Posterior vena cava (tissue), 2 donors: ENCODE measurements at places on chromosomes 4 and X. TPM values are rescaled to one million over a fixed set of nuclear protein-coding genes. Genes with fewer than 3 reads are reported as not detected.

Gene MAPK10
- 30.5 TPM for total RNA-seq

DNA sequence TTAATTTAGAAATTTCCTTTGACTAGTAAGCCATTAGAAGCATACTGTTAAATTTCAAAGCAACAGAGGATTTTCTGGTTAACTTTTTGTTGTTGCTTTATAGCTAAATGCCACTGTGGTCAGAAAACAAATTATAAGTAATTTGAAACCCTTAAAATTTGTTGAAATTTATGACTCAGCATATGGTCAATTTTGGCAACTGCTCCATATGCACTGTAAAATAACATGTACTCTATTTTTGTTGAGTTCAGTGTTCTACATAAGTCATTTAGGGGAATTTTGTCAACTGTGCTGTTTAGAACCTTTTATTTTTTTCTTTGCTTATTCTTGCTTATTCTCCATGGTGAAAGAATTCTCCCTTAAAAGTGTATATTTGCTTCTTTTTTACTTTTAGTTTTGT, 28.6 kb downstream of the SCLT1 start:
- DNase-seq, result no peak

GRCh38 chr4:102761296-102761701, 531 bp upstream of the MANBA start:
- no peak for DNase-seq

Gene ATP2B3
- 0.19 TPM for total RNA-seq

- DNase-seq, result no peak
These were observed 5.1 kb downstream of the PF4 start for GRCh38 chr4:73976716-73977115.

- DNase-seq, result peak; percentile 77
These were observed 54.4 kb upstream of the HGFAC start for GRCh38 chr4:3387154-3387942.

- peak; percentile 34 for DNase-seq
These were observed 15.1 kb upstream of the TNIP2 start for GRCh38 chr4:2771264-2771663.

DNA sequence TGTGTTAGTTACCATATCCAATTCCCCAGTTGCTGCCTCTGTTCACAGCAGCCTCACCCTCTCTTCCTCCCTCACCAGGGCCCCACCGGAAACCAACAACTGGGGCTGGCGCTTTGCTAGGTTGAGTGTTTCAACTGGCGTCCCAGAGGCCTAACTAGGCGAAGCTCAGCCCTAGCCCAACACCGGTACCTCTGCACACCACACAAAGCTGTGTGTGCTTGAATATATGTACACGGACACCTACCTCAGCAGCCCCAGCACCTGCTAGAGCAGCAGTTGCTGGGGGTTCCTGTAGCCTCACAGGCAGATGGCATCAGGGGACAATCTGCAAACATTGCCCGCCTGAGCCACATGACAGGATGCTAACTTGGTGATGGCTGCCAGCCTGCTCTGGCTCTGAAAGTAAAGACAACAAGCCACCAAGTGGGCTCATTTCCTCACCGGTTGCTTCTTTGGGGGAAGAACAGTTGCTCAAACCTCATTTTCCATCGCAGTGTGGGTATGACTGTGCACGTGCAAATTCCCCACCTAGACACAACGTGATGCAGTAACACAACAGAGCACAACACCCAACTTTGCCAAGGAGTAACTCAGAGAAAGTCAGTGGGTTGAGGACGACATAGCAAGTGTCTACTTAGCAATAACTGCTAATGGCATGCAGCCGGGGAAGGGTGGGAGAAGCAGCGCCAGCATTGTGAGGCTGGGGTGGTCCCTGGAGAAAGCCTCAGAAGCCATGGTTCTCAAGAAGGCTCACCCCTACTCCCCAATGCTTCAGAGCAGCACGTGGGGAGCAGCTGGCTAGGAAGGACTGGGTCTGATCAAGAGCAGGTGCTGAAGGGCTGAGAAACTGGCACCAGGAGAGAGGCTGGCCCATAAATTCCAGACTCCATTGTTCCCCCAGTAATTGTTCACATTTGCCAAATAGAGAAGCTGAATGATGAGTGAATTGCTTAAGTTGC, 139.5 kb downstream of the SH3KBP1 start:
- DNase-seq, result no peak

- no peak for DNase-seq
These were observed 219.0 kb downstream of the TLL1 start for GRCh38 chr4:166091912-166092510.

DNA sequence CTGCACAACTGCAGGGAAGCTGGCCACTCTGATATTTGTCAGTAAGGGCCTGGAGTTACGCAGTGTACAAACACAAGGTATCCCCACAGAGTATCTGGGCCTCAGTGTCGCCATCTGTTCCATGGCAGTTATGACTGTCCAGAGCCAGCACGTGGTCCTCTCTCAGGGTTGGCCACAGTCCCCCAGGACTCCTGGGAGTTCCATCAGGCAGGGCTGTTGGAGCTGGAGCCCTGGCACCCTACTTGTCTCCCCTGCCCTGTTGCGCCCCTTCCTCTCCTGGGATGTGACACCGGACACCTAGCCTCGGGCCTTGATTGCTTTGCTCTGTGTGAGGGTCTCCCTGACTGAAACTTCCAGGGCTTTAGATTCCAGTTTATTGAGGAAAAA, 8.4 kb downstream of the HTRA3 start:
- peak; percentile 74 for DNase-seq

Gene GAB3
- total RNA-seq, result 6.6 TPM

GRCh38 chr4:170026253-170027021, at the start of gene MFAP3L:
MFAP3L (minus strand) TSS chr4:170026395; CDS start chr4:170005877, 20,518 bp downstream.
- DNase-seq, result peak; percentile 95

- no peak for DNase-seq
These were observed 211.2 kb downstream of the SNCA start for GRCh38 chr4:89625599-89626293.

GRCh38 chr4:147407261-147408045, 73.4 kb upstream of the EDNRA start:
- DNase-seq, result no peak

- peak; percentile 78 for DNase-seq
These were observed 158.7 kb downstream of the DCHS2 start for GRCh38 chr4:154332681-154333421.

- DNase-seq, result no peak
These were observed 62.3 kb downstream of the CLDN22 start for GRCh38 chr4:183257808-183258207.

Gene FAM236D
- total RNA-seq, result not detected

- DNase-seq, result no peak
These were observed 222.1 kb downstream of the LDB2 start for GRCh38 chr4:16676230-16676770.

- DNase-seq, result no peak
These were observed 131.7 kb downstream of the EPHA5 start for GRCh38 chr4:65538571-65538970.

Gene TLR6
- total RNA-seq, result 4.9 TPM

GRCh38 chrX:44415639-44416386, 72.3 kb upstream of the EFHC2 start:
- DNase-seq, result no peak

- DNase-seq, result no peak
These were observed 89.0 kb downstream of the PLAC1 start for GRCh38 chrX:134569306-134569705.

DNA sequence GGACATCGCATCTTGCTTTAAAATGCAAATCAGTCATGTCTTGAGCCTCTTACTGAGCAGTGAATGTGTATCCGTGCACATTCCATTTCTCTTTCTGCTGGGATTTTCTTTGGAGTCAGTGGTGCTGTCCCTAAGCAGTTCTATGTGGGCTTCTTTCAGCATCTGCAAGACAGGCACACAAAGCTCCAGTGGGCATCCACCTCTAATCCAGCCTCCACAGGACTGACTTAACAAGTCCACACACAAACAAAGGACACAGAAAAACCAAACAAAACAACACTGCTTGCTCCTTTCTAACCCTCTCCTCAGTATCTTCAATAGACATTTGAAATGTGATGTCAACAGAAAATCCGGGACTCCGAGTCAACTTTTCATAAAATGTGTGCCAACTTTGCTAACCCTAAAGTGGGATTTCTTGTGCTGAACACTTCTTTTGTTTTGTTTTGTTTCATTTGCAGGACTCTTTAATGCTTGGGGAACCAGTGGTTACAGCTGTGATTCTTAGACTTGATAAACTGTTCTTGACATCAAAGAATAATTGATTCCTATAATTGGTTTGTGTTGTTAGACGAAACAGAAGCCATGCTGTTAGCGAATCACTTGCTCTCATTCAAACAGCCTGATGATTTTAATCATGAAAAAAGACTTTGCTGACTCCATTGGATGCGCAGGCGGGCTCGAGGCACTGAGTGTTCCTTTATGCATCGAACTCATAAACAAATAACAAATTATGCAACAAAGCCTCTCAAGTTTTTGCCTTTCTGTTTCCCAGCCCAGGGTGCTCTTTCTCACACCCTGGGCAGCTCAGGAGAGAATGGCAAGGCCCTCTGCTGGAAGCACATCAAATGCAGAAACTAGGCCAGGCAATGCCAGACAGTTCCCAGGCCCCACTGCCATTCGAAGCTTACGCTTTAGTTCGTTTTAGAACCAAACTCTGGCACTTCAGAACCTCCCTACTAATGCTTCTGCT, 20.1 kb downstream of the ETNPPL start:
- no peak for DNase-seq

Gene MSMO1
- 21.5 TPM for total RNA-seq

DNA sequence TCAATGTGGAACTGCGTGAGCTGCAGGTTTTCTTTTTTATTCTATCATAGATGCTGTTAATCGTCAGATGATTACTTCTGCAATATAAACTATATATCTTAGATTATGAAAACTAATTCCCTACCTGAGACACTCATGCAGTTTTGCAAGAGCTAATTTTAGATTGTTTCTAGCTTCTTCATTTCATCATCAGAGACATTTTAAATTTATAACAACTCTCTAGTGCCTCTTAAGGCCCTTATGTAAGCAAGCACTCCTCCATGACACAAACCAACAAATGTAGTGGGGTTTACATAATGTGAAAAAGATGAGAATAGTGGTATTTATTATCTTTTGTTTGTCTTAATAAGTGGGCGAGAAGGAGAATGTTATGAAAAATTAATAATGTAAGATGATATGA, 170.2 kb upstream of the ETNPPL start:
- DNase-seq, result no peak

Gene DUX4
- not detected for total RNA-seq

Gene TRIM75
- total RNA-seq, result not detected
